Heart left ventricle (tissue), 16 donors: ENCODE measurements at places on chromosomes 12 and 14. TPM values are rescaled to one million over a fixed set of nuclear protein-coding genes. Genes with fewer than 3 reads are reported as not detected.
A peak's percentile ranks its signal among the peaks of the same experiment; 100 is the strongest.

- no peak overlapping the region for H3K4me3 ChIP-seq
- no peaks in the 10 kb centered on the region for H3K36me3 ChIP-seq
- no peaks in the 10 kb centered on the region for H3K4me1 ChIP-seq
- no peak overlapping the region for H3K27ac ChIP-seq
- H3K27me3 ChIP-seq: no peaks in the 10 kb centered on the region
These were observed 5.2 kb downstream of the LRRK2 start for GRCh38 chr12:40229690-40230651.

- H3K4me1 ChIP-seq: peaks cover 6% of the 10 kb centered on the region
- no peak for DNase-seq
- no peaks in the 10 kb centered on the region for H3K27me3 ChIP-seq
- no peak overlapping the region for H3K27ac ChIP-seq
- no peak overlapping the region for H3K4me3 ChIP-seq
These were observed 90.7 kb downstream of the PLEKHA5 start for GRCh38 chr12:19220205-19220604.

The PELI2 gene
- polyA plus RNA-seq: 0.80 TPM

The TTC6 gene
- not detected for polyA plus RNA-seq

DNA sequence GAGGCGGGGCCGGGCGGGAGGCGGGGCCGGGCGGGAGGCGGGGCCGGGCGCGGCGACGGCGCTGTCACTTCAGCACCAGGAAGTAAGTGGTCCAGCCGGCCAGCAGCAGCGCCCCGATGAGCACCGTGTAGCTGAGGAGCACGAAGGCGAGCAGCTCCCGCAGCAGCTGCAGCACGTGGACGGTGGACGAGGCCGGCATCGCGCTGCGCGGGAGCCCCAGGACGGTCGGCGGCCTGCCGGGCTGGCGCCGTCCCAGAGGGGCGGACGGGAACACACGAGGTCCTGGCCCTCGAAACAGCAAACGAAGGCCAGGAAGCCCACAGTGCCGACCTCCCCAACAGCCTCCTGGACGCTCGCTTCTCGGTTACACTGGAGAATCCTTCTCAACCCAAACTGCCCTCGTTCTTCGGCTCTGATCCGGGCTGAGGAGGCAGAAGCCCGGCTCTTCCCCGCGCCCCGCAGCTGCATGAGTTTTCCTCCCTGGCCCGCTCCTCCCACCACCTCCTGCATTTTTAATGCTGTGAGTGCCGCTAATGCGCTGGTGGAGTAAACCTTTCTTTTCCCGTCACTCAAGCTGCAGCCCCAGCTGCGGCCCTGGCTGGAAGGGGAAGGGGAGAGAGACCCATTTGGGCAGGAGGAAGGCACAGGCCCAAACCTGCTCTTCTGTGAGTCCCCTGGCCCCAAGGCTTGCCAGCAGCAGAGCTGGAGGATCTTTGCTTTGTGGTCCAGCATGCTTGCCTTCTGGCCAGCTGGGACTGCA, 694 bp upstream of the DIABLO start:
- H3K4me1 ChIP-seq: peaks cover 21% of the 10 kb centered on the region
- H3K4me3 ChIP-seq: peak overlapping the region; percentile 95
- H3K36me3 ChIP-seq: peaks cover 63% of the 10 kb centered on the region
- H3K27me3 ChIP-seq: no peaks in the 10 kb centered on the region

GRCh38 chr14:63656194-63656593, 14.5 kb upstream of the WDR89 start:
- H3K4me3 ChIP-seq: no peak overlapping the region
- no peaks in the 10 kb centered on the region for H3K27me3 ChIP-seq
- H3K27ac ChIP-seq: no peak overlapping the region
- no peak for DNase-seq
- no peaks in the 10 kb centered on the region for H3K4me1 ChIP-seq

The SLC17A8 gene
- polyA plus RNA-seq: not detected

DNA sequence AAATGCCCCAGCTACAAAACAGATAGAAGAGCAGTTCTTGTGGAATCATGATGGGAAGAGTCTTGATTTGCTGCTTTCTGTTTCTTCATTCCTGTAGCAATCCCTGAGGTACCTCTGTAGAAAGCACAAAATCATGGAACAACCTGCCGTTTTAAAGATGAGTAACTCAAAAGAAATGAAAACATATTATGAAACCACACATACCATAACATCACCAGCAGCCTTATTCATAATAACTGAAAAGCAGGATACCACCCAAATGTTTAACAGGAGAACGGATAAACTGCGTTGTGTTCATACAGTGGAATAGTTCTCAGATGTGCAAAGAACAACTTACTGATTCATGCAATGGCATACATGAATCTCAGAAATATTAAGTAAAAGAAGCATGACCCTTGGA, 188.1 kb downstream of the RGS6 start:
- H3K4me3 ChIP-seq: no peak overlapping the region
- H3K4me1 ChIP-seq: no peaks in the 10 kb centered on the region
- no peaks in the 10 kb centered on the region for H3K27me3 ChIP-seq
- H3K27ac ChIP-seq: no peak overlapping the region
- DNase-seq: no peak

GRCh38 chr12:100858656-100859055, 64.1 kb downstream of the ANO4 start:
- H3K4me1 ChIP-seq: no peaks in the 10 kb centered on the region
- no peak overlapping the region for H3K27ac ChIP-seq
- no peak overlapping the region for H3K4me3 ChIP-seq
- H3K27me3 ChIP-seq: no peaks in the 10 kb centered on the region
- DNase-seq: no peak

DNA sequence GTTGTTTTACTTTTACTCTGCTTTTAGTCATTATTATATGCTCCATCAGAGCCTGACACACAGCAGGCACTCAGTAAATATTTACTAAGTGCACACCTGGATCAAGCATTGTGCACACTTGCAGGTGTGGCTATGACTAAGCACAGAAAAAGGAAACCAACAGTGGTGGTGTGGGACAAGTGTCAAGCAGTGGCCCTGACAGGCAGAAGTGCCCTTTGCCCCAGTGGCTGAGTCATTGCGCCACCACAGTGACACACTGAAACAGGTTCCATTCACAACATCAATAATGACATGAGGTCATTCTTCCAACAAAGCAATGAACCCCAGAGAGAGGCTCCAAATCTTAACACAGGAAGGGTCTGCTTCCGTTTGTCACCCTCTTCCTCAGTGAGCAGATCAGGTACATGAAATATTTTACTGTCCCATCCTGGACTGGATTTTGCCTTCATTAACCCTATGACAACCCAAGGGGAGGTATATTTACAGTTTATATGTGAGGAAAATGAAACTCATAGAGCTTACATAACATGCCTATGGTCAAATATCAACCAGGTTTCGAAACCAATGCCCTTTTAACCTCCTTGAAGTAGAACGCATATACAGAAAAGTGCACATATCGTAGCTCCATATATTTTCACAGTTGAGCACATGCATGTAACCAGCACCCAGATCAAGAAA, 82.6 kb upstream of the GTF2A1 start:
- H3K4me1 ChIP-seq: no peaks in the 10 kb centered on the region
- no peaks in the 10 kb centered on the region for H3K27me3 ChIP-seq
- DNase-seq: peak; percentile 70
- no peak overlapping the region for H3K27ac ChIP-seq
- H3K4me3 ChIP-seq: no peak overlapping the region
- no peaks in the 10 kb centered on the region for H3K36me3 ChIP-seq

GRCh38 chr14:74620497-74620921, 8.5 kb upstream of the LTBP2 start:
- H3K27ac ChIP-seq: peak overlapping the region; percentile 56
- no peaks in the 10 kb centered on the region for H3K27me3 ChIP-seq
- H3K36me3 ChIP-seq: no peaks in the 10 kb centered on the region
- no peak overlapping the region for H3K4me3 ChIP-seq
- DNase-seq: no peak
- peaks cover 35% of the 10 kb centered on the region for H3K4me1 ChIP-seq

DNA sequence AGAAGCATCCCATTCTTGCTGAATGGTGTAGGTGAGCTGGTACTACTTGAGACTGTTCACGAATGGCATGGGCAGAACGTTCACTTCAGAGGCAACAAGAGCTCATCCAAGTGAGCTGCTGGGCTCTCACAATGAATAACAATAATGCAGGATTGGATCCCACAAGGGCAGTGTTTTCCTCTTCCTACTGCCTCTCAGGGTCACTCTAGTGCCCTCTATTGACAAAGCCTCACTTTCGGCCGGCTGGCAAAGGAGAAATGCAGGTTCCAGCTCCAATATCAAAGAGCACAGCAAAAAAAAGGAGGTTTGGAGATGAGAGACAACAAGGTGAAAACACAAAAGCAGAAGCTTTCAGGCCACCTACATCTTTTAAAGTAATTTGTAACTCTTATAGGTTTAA, 74.6 kb upstream of the MYF6 start:
- H3K4me3 ChIP-seq: no peak overlapping the region
- H3K36me3 ChIP-seq: no peaks in the 10 kb centered on the region
- peaks cover 3% of the 10 kb centered on the region for H3K4me1 ChIP-seq

DNA sequence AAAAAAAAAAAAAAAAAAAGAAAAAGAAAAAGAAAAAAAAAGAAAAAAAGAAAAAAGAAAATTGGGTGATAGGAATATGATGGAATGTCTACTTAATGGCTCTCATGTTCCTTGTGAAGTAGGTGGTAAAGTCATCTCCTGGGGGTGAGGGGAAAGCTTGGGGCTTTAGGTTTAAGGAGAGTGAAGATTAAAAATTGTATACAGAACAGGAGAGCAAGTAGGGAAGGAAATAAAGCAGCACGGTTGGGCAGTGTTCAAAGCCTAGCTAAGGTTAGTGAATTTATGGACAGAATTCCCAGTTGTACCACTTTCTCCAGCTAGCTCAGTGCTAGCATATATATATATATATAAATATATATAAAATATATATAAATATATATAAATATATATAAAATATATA, 40.0 kb upstream of the SLC2A13 start:
- no peaks in the 10 kb centered on the region for H3K4me1 ChIP-seq
- no peaks in the 10 kb centered on the region for H3K27me3 ChIP-seq
- H3K36me3 ChIP-seq: no peaks in the 10 kb centered on the region
- no peak overlapping the region for H3K4me3 ChIP-seq

The SPTB gene
- polyA plus RNA-seq: 75.2 TPM

DNA sequence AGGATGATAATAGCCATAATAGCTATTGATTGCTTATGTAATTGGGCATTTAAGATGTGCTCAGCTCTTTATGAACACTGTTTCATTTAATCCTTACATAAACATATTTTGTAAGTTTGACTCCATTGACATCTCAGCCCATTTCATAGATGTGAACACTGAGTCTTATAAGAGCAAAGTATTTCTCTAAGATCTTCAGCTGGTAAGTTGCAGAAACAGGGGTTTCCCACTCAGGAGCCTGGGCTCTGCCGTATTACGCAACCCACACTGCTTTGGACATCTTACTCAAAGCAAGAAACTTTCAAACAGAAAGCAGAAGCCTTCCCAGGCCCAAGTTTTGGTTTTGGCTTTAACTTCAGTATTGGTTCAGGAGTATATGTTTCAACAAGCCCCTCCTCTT, 705.1 kb downstream of the MED13L start:
- H3K4me3 ChIP-seq: no peak overlapping the region
- H3K4me1 ChIP-seq: no peaks in the 10 kb centered on the region
- H3K36me3 ChIP-seq: no peaks in the 10 kb centered on the region
- no peaks in the 10 kb centered on the region for H3K27me3 ChIP-seq
- no peak for DNase-seq
- H3K27ac ChIP-seq: no peak overlapping the region

The TSHR gene
- polyA plus RNA-seq: not detected

DNA sequence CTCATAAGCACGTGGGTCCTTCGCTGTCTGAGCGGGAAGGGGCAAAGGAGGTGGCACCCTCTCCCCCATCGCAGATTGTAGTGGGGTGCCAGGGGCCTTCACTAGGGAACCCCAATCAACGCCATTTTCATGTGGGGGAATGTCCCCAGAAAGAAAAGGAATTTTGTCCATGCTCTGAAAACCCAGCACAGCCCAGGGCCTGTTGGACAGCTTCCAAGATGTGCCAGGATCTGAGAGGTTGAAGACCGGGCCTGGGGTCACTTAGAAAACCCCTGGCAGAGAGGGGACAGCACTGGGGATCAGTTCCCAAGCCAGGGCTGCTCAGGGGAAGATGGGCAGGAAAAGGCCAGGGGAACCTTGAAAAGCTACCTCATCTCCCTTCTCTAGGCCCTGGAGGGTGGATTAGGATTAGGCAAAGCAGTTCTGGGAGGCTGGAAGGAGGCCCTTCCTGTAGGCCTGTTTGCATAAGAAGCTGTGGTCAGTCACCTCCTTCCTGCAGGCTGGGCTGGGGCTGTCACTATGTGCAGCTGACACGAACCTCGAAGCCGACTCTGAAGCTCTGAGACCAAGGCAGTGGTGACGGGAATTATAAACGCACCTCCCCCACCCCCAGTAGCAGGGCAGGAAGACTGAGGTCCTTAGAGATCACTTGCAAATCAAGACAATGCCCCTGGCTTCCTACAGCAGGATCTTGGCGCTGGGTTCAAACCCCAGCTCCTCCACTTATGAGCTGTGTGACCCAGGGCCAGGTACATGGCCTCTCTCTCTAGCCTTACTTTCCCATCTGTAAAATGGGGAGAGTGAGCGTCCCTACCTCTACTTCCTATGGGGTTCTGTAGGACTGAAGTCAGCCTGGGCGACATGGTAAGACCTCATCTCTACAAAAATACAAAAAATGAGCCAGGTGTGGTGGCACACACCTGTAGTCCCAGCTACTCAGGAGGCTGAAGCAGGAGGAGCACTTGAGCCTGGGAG, 29.0 kb downstream of the TESC start:
- no peaks in the 10 kb centered on the region for H3K27me3 ChIP-seq
- no peak for DNase-seq
- H3K27ac ChIP-seq: peak overlapping the region; percentile 47
- H3K4me3 ChIP-seq: no peak overlapping the region

DNA sequence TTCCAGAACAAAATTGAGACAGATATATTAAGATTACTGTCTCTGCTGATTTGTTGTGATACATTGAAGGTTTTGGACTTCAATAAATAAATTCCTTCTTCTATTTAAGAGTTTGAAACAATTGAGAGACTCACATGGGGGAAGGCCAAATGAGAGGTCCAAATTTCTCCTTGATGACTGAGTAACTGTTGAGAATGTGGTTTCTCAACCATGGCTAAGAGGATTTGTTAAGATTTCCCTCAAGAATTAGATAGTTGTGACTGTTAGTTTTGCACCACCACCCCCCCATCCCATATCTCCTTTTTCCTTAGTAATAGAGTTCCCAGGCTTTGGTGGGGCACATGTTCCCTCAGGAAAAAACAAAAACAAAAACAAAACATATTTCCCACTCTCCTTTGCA, 47.7 kb upstream of the IGF1 start:
- DNase-seq: no peak
- no peaks in the 10 kb centered on the region for H3K27me3 ChIP-seq
- H3K36me3 ChIP-seq: no peaks in the 10 kb centered on the region
- H3K4me3 ChIP-seq: no peak overlapping the region

The KLHDC1 gene
- 1.1 TPM for polyA plus RNA-seq

DNA sequence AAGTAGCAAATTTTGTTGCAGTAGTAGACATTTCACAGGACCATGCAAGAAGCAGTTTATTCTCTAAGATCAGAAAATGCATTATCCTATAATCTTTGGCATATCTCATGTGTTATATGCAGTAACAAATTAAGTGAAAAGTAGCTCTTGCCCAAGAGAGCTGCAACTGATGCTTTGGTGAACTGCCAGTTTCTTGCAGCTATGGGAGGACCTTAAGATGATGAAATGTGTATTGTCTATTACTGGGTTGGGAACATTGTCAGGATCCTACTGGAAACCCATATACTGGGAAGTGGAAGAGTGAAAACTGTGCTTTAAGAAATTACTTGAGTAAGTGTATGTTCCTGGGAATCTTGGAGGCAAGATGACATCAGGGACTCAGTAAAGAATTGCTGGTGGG, 238.8 kb downstream of the DACT1 start:
- H3K36me3 ChIP-seq: no peaks in the 10 kb centered on the region
- H3K27me3 ChIP-seq: no peaks in the 10 kb centered on the region
- H3K4me1 ChIP-seq: no peaks in the 10 kb centered on the region
- DNase-seq: no peak
- H3K27ac ChIP-seq: no peak overlapping the region

The HOXC12 gene
- polyA plus RNA-seq: not detected

The RNF212B gene
- not detected for polyA plus RNA-seq
